ENCODE measurements at places on chromosomes 4 and X. TPM values are rescaled to one million over a fixed set of nuclear protein-coding genes. Genes with fewer than 3 reads are reported as not detected.

DNA sequence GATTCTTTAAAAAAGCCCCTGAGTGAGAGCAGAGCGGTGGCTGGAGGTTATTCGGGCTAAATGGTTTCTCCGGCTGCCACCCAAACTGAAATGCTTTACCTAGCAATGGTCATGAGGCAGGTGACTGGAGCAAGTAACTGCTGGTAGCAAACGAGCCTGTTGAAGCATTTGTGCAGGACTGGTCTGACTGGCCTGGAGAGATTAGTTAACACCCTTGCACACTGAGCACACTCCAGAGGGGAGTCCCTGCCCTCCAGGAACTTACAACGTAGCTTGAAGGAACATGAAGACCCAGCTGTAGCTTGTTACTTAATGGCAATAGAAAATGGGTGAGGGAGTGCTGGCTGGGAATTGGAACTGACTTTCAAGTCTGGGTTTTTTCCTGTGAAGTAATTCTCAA lies 40.4 kb downstream of the CCNG2 start:
- H3K36me3 ChIP-seq = no peaks in the 10 kb centered on the region
- no peak overlapping the region for H3K27ac ChIP-seq

- H3K36me3 ChIP-seq = no peaks in the 10 kb centered on the region
- H3K27me3 ChIP-seq = no peaks in the 10 kb centered on the region
- no peak overlapping the region for H3K27ac ChIP-seq
Measured at GRCh38 chr4:114964026-114964425, 149.4 kb downstream of the NDST4 start.

The TLR6 gene
- total RNA-seq = 7.4 TPM

DNA sequence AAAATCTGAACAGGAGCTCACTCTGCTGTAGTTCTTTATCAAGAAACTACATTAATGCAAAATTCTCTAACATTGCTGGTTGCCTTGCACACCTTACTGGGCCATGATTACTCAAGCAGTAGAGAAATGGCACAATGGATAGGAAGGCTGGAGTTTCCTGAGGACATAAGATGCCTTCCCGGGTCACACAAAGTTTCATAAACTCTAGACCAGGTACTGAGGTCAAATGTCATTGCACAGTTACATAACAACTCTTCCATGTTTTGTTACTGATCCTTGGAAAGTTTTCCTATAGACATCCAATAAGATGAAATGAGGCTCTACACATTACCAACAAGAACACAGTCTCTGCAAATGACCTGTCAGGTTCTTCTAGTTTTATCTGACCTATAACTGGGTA lies 9.9 kb downstream of the TEC start:
- H3K4me3 ChIP-seq = no peak overlapping the region
- H3K4me1 ChIP-seq = peaks cover 5% of the 10 kb centered on the region
- H3K27me3 ChIP-seq = no peaks in the 10 kb centered on the region

The FAM236D gene
- total RNA-seq = not detected

The SPRY1 gene
- 5.1 TPM for total RNA-seq

DNA sequence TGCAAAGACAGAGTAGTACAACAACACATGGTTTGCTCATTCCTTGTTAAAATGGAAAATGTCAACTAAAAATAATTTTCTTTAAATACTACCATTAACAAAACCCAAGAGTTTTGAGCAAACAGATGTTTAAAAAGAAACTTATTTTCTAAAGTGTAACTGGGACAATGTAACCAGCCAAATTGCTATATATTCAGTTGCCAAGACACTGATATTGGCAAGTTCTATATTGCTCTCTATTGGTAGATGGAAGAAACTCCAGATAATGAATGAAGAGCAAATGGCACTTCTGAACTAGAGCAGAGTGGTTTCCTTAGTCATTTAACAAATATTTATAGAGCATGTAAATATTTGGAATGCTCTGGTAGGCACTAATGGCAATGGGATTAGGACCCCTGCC lies 966.2 kb downstream of the RPA4 start:
- H3K27ac ChIP-seq = no peak overlapping the region
- no peaks in the 10 kb centered on the region for H3K27me3 ChIP-seq
- DNase-seq = no peak
- H3K4me3 ChIP-seq = no peak overlapping the region
- no peaks in the 10 kb centered on the region for H3K36me3 ChIP-seq

DNA sequence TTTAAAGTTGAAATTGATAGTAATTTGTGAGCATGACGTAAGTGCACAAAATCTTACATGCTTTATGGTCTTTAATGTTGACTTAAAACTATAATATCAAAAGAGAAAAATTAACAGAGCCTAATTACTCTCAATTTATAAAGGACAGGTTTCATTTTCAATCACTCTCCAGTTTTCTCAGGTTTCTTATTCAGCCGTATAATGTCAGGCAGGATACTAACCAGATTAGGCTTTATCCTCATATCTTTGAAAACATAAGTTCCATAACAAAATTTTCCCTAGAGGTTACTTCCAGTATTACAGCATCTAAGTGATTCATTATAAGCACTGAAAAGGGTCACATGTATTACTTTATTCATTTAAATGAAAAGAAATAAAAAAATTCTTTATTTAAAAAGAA lies 492.1 kb downstream of the PACRGL start:
- no peak overlapping the region for H3K27ac ChIP-seq
- no peaks in the 10 kb centered on the region for H3K36me3 ChIP-seq
- H3K27me3 ChIP-seq = no peaks in the 10 kb centered on the region
- no peaks in the 10 kb centered on the region for H3K4me1 ChIP-seq

DNA sequence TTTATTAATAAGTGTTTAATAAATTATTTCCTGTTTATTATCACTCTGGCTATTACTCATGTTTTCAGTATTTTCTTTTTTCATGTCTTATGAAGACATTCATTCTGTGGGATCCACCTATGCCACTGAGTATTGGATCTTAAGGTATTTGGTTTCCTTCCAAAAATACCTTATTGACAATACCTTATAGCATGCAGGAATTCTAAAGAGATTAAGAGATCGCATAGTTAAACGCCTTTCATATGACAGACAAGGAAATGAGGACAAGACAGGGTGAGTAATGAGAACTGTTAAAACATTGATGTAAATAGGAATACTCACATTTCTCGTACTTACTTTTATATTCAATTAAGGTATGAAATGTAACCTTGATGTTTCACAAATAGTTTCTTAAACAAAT lies 38.2 kb upstream of the TMPRSS11B start:
- no peaks in the 10 kb centered on the region for H3K4me1 ChIP-seq
- no peak overlapping the region for H3K27ac ChIP-seq
- H3K4me3 ChIP-seq = no peak overlapping the region
- H3K27me3 ChIP-seq = no peaks in the 10 kb centered on the region
- DNase-seq = no peak

- DNase-seq = peak; percentile 66
- no peaks in the 10 kb centered on the region for H3K36me3 ChIP-seq
- no peaks in the 10 kb centered on the region for H3K4me1 ChIP-seq
- H3K27me3 ChIP-seq = peaks cover 32% of the 10 kb centered on the region
- no peak overlapping the region for H3K4me3 ChIP-seq
- H3K27ac ChIP-seq = no peak overlapping the region
Measured at GRCh38 chrX:40496728-40497127, 84.0 kb upstream of the ATP6AP2 start.

DNA sequence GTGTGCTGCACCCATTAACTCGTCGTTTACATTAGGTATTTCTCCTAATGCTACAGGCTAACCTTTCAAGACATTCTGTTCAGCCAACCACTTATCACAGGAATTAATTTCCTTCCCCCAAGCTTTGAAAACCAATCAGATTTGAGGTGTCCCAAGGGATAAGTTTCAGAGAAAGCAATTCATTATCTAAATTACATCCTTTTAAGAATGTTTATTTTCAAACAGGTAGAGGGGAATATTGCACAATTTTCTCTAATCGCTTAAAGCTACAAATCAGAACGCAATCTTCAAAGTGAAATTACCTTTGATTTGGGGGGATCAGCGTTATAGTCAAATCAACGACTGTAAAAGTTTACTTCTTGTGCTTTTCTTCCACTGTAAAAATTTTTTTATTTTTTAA lies 1.6 kb downstream of the CLOCK start:
- no peak for DNase-seq
- no peaks in the 10 kb centered on the region for H3K36me3 ChIP-seq
- H3K27ac ChIP-seq = peak overlapping the region; percentile 67

DNA sequence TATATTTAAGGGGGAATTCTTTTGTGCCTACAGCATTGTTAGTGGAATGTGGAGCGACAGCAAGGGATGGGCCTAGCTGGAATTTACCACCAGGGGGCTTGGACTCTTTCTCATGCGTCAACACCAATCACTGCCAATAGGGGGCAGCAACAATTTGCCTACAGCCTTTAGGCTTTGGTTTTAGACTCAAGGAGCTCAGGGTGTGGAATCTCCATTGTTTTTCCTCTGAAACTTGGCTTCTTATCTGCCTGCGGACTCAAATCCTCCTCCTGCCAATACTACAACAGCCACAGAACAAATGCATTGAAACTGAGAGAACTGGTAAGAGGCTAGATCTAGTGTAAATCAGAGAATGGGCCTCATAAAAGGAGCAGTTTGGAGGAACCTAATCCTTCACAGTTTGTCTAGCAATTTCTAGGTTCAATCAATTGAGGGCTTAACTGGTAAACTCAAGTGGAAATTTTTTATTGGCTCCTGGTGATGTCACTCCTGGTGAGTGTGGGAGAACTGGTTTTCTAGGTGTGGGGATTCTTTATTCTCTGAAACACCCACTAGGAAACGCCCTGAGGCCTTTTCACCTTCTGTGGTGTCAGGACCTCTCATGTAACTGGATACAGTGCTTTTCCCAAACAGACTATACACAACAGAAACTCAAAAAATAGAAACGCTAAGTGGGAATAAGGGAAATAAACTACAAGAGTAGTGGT lies 27.9 kb upstream of the TMSB4X start:
- H3K36me3 ChIP-seq = no peaks in the 10 kb centered on the region
- peaks cover 22% of the 10 kb centered on the region for H3K4me1 ChIP-seq
- no peak for DNase-seq
- H3K4me3 ChIP-seq = no peak overlapping the region

- H3K27ac ChIP-seq = no peak overlapping the region
- peaks cover 40% of the 10 kb centered on the region for H3K4me1 ChIP-seq
- no peaks in the 10 kb centered on the region for H3K27me3 ChIP-seq
- peak; percentile 81 for DNase-seq
- no peaks in the 10 kb centered on the region for H3K36me3 ChIP-seq
- no peak overlapping the region for H3K4me3 ChIP-seq
Measured at GRCh38 chr4:6275898-6276806, 6.5 kb downstream of the WFS1 start.

GRCh38 chr4:104869831-104870230 lies 276.8 kb upstream of the TET2 start:
- H3K27me3 ChIP-seq = no peaks in the 10 kb centered on the region
- DNase-seq = no peak
- no peak overlapping the region for H3K27ac ChIP-seq
- no peak overlapping the region for H3K4me3 ChIP-seq
- H3K4me1 ChIP-seq = no peaks in the 10 kb centered on the region

- H3K27ac ChIP-seq = no peak overlapping the region
- H3K36me3 ChIP-seq = peaks cover 11% of the 10 kb centered on the region
- H3K4me1 ChIP-seq = no peaks in the 10 kb centered on the region
- H3K27me3 ChIP-seq = no peaks in the 10 kb centered on the region
Measured at GRCh38 chr4:1361431-1361830, 14.4 kb downstream of the UVSSA start.

GRCh38 chr4:81504112-81505003 lies 32.7 kb upstream of the RASGEF1B start:
- no peak overlapping the region for H3K27ac ChIP-seq
- H3K4me1 ChIP-seq = no peaks in the 10 kb centered on the region
- no peaks in the 10 kb centered on the region for H3K27me3 ChIP-seq

The TENM3 gene
- 68.4 TPM for total RNA-seq
